Mesangial cell (primary cell): ENCODE measurements at places on chromosomes 13 and 19. TPM values are rescaled to one million over a fixed set of nuclear protein-coding genes. Genes with fewer than 3 reads are reported as not detected.

Gene ZSCAN4
- not detected in 2 replicates for total RNA-seq

Gene PTH2
- total RNA-seq = not detected in 2 replicates

Gene ABCC4
- 17.9 and 43.6 TPM in 2 replicates for total RNA-seq

Gene CAMSAP3
- 2.3 and 3.8 TPM in 2 replicates for total RNA-seq

Gene PALM3
- total RNA-seq = under 0.01 and 0.13 TPM in 2 replicates

Gene SOHLH2
- 0.16 and 1.0 TPM in 2 replicates for total RNA-seq

Gene THSD1
- total RNA-seq = 8.6 and 10.8 TPM in 2 replicates

Gene FSTL3
- total RNA-seq = 507 and 589 TPM in 2 replicates

Gene RAB3D
- 6.2 and 13.3 TPM in 2 replicates for total RNA-seq

Gene NEK5
- under 0.01 and 0.13 TPM in 2 replicates for total RNA-seq

Gene NLRP12
- total RNA-seq = not detected in 2 replicates

Gene LSM4
- total RNA-seq = 196 and 334 TPM in 2 replicates

Gene SMIM17
- total RNA-seq = 0.13 and 0.16 TPM in 2 replicates

Gene VASP
- 140 and 199 TPM in 2 replicates for total RNA-seq

Gene ZNF234
- total RNA-seq = 1.3 and 3.3 TPM in 2 replicates

Gene ZNF527
- total RNA-seq = 1.3 and 1.8 TPM in 2 replicates

Gene RSPH6A
- under 0.01 TPM in 1 of 2 replicates, not detected in the other for total RNA-seq

Gene CPT1C
- total RNA-seq = 4.4 and 30.8 TPM in 2 replicates

Gene ZNF460
- total RNA-seq = 31.4 and 54.5 TPM in 2 replicates

Gene MCF2L
- total RNA-seq = 2.0 and 24.0 TPM in 2 replicates

Gene IGFL1
- not detected in 2 replicates for total RNA-seq

Gene NLRP7
- total RNA-seq = not detected in 2 replicates

Gene SPINT2
- total RNA-seq = 234 and 512 TPM in 2 replicates

Gene OR4F17
- not detected in 2 replicates for total RNA-seq

Gene C2CD4C
- total RNA-seq = under 0.01 TPM in 1 of 2 replicates, not detected in the other

Gene CGB8
- 0.25 and 8.0 TPM in 2 replicates for total RNA-seq

Gene MBOAT7
- total RNA-seq = 140 and 150 TPM in 2 replicates

Gene BST2
- 12.2 and 95.2 TPM in 2 replicates for total RNA-seq

Gene SELENOV
- 0.81 TPM in 1 of 2 replicates, not detected in the other for total RNA-seq

Gene C3
- total RNA-seq = 0.49 and 10.9 TPM in 2 replicates
